ENCODE measurements at places on chromosomes 4 and X.

GRCh38 chr4:174340714-174341113, 57.0 kb downstream of the CEP44 start:
- DNase-seq: no peak

DNA sequence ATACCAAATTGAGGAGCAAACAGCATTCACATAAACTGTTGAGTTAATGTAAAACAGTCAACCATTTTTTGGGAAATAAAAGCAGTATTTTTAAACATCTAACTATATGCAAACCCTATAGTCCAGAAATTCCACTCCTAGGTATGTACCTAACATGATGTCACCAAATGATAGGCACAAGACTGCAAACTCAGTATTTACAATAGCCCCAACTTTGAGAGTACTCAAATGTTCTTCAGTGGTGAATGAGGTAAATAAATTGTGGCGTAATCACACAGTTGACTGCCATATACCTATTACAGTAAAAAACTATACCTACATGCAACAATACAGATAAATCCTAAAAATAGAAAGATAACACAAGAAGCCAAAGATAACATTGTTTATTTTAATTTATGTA, 1243.8 kb upstream of the ADGRL3 start:
- DNase-seq: no peak

GRCh38 chr4:6448476-6449170, 23.8 kb downstream of the PPP2R2C start:
- DNase-seq: no peak

GRCh38 chrX:46258356-46258755, 286.9 kb downstream of the ZNF674 start:
- no peak for DNase-seq

DNA sequence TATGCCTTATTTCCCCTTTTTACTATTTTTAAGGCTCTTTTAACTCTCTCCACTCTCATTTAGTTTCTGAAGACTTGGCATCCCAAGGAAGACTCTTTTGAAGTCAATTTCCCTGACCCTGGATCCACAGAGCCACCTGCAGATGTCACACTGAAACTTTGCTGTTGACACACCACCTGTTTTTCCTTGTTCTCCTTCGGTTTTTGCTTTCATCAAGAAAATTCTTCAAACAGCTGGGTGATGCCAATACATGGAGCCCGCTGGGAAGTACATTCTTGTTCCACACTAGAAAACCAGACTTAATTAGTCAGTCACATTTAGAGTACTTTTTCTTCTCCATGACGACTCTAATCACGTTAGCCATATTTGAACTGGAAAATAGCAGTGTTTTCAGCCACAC, 293.9 kb downstream of the PDGFC start:
- no peak for DNase-seq

DNA sequence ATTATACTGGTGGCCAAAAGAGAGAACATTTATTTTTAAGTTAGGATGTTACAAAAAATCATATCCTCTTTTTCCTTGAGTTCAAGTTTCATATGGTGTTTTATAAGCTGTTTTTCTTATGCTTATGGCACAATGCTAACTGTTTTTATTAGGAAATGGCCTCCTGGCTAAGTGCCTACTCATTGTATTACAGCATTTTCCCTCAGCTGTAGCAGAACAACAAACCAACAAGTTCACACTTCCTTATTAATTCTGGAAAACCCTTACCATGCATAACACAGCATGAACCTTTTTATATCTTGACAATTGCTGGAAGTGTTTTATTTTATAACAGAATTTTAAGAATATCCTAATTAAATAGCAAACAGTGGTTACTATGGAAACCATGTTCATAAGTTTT, 165.8 kb downstream of the GASK1B start:
- peak; percentile 49 for DNase-seq

- DNase-seq: no peak
Observed at GRCh38 chrX:154029439-154029838, 9.7 kb upstream of the IRAK1 start.

DNA sequence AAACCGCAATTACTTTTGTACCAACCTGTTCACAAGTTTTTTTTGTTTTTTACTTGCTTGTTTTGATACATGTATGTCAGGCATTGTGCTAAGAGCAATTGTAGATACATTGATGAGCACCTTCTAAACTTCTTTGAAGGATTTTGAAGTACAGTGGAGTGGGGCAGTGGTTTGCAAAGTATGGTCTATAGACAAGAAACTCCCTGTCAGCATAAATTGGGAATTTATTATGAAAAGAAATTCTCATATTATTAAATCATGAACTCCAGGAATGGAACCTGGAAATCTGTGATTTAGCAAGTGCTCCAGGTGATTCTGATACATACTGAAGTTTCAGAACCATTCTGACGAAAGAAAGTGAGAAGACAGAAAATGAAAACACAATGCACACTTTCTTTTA, 733.4 kb downstream of the C4orf33 start:
- no peak for DNase-seq

GRCh38 chrX:49101629-49101984, 21.9 kb upstream of the WDR45 start:
- no peak for DNase-seq

GRCh38 chr4:113935190-113935589, 44.3 kb downstream of the ARSJ start:
- DNase-seq: no peak

- peak; percentile 86 for DNase-seq
Observed at GRCh38 chr4:25013756-25014661, 16.7 kb downstream of the LGI2 start.
